ENCODE measurements at places on chromosomes 6 and 20.
A peak's percentile ranks its signal among the peaks of the same experiment; 100 is the strongest.

DNA sequence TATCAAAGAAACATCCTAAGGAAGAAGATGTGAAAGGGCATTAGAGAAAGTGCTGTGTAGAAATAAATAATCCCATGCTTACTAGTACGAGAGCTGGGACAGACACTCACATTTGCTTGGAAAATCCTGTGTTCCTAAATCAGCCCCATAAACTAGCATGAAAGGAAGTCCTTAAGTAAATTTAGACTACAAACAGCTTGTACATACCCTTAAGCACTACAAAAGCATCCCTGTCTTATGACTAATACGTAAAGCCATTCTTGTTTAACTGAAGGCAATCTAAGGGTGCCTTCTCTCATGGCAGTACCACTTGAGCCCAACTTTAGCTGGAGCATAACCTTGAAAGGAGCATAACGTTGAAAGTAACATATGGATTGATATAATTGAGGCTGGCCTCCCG, 15.4 kb upstream of the FOXQ1 start:
- no peak for DNase-seq

- no peak for DNase-seq
Observed at GRCh38 chr6:37679539-37680476, 17.9 kb downstream of the MDGA1 start.

DNA sequence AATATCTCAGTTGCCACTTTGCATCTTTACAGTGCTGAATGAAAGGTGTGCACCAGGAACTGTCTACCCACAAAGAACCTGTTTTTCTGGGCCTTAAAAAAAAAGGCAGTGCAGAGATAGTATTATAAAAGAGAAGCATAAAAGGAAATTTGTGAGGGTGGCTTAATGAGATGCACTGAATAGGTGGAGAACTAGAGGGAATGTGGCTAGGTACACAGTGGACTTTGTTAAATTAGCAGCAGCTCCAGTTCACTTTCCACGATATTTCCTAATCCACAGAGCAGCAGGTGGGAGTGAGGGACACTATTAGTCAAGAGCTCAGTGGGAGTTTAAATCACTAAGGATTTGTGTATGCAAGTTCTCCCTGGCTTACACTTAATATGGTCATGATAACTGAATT, 38.8 kb downstream of the MAP7 start:
- no peak for DNase-seq

DNA sequence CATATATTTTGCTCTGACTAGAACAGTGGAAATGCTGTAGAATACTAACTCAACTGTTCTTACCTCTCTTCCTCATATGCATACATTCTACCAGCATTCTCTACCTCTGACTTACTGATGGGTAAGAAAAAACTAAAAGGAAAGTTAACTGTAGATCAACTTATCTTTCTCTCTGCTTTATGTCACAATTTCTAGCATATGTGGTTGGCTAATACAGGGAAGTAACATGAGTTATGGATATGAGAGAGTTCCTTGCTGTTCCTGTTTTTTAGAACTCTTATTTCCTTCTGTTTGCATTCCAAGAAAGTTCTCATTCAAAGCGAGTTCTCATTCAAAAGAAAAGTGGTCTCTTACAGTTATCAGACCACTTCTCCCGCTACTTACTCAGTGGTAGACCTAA, 226.8 kb upstream of the SGK1 start:
- no peak for DNase-seq

GRCh38 chr20:23415959-23416583, 5.2 kb downstream of the NAPB start:
- DNase-seq: peak; percentile 51

DNA sequence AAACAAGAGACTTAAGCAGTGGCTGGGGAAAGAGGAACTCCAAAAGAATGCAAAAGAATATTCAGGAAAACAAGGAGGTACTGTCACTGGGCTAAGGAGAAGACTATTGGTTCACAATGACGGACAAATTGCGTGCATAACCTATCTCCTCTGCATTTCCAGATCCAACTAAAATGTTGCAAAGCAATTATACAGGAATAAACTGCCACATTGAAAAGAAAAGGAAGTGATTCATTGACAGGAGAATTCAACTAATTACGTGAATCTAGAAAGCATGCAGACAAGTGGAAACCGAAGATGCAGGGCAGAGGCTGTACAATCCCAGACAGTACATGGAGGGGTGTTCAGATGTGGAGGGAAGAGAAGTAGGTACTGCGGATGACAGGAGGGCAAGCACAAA, 152.8 kb upstream of the RIPOR2 start:
- DNase-seq: no peak

Measured in hematopoietic multipotent progenitor cell treated with erythropoietin and hydrocortisone succinate and interleukin-3 and kit ligand, for 8 days (in vitro differentiated cells).